ENCODE measurements at places on chromosomes 2 and 18.

DNA sequence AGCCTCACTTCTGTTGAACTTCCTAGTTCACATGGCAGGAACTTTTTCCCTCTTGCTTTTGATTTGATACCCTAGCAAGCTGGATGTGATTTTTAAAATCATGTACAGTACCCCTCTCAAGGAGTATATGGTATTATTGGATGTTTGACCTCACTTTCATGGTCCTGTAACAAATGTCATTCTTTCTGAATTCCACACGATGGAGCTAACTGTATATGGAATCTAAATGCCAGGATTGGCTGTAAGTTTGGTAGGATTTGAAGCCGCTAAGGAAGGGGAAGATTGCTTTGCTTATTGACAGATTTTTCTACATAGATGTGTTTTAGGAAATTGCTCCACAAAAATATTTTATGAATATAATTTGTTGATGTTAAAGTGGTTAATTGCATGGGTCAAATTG, 18.3 kb downstream of the MAIP1 start:
- DNase-seq: no peak

DNA sequence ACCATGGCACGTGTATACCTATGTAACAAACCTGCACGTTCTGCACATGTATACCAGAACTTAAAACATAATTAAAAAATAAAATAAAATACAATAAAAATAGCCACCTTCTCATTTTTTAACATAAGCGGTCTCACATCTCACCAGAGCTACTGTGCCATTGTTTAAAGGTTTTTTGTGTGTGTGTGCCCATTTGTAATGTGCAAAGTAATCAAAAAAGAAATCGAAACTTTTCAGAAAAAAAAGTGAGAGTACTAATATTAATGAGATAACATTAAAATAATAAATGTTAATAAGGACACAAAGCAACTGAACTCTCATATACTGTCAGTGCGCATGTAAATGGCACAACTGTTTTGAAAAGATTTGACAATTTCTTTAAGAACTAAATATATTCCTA, 60.5 kb downstream of the FANCL start:
- no peak for DNase-seq

DNA sequence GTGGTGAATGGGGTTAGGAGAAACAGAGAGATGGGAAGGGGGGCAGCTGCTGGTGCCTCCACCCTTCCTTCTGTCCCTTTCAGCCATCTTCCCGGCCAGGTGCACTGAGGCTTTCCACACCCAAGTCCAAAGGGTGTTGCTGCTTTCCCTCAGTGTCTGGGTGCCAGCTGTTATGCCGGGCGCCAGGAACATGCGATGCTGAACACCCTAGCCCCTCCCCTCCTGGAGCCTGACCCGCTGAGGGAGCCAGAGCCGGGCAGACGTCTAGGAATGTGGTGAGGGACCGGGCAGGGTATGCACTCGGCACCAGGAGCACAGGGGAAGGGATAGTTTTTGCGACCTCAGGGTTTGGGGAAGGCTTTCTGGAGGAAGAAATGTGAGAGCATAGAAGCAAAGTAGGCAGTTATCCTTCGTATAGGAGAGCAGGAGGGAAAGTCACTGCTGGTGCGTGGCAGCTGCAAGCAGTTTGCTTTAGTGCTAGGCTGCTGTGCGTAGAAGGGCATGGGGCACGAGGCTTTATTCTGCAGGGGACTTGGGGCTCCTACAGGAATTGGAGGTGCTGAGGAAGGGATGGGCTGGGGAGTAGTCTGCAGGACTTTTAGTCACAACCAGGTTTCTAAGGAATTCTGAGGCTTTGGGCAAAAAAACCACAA, 147.7 kb downstream of the TSN start:
- no peak for DNase-seq

DNA sequence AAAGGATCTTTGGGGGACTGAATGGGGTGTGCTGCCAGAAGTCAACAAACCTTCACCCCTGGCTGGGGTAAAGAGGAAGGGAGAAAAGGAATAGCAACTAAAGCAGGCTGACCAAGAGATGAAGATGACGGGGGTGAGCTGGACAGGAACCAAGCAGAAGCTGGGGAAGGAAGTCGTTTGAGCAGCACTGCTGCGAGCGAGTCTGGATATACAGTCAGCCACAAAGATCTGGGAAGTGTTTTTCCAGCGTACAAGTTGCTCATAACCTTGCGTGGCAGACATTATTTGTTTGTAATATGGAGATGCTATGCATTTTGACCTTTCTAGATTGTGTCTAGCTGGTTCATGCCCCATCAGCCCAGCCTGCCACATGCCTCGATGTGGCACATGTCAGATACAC, 71.2 kb downstream of the EIF2AK3 start:
- DNase-seq: no peak

DNA sequence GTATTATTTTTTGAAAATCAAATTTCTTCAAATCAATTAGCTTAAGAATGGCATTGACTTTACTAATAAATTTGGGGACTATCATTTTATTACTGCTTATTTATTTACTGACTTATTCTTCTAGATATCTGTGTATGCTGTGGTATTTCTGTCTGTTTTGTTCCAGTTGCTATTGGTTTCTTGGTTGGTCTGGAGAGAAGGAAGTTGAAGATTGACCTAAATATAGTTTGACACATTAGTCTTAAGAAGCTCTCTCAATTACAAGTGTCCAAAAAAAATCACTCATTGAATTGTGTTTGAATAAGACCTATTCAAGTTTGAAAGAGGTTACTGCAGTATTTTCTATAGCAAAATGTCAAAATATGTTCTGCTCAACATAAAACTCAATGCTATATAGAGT, 153.3 kb upstream of the KYNU start:
- DNase-seq: no peak

DNA sequence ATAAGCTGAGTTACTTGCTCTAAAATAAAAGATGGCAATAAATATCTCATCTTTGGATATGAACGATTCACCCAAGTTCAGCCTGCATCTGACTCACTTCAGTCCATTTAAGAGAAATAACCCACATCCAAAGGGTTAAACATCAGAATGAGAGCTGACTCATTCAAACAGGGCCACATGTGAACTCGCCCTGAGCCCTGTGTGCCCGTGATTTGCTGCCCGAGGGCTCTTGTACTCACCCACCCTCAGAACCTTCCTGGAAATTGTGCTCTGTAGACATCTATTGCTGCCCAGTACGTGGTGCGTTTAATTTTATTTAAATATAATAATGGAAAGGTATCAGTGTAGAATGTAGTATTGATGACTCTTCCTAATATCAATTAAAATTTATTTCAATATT, 66.9 kb upstream of the RBM44 start:
- DNase-seq: no peak

DNA sequence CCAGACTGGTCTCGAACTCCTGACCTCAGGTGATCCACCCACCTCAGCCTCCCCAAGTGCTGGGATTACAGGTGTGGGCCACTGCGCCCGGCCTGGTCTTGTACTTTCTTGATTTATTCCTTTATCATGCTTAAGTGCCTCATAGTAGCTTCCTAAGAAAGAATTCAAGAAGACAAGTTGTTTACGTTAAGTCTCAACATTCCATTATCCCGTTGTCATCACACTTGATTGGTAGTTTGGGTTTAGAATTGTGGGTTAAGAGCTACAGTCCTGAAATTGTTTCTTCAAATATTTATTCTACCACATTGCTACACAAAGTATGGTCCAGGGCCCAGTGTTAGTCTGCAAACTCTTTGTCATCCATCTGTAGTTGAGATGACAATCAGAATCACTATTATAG, 194.0 kb downstream of the VWC2L start:
- no peak for DNase-seq

GRCh38 chr18:43665105-43665788, 388.0 kb upstream of the SYT4 start:
- no peak for DNase-seq

DNA sequence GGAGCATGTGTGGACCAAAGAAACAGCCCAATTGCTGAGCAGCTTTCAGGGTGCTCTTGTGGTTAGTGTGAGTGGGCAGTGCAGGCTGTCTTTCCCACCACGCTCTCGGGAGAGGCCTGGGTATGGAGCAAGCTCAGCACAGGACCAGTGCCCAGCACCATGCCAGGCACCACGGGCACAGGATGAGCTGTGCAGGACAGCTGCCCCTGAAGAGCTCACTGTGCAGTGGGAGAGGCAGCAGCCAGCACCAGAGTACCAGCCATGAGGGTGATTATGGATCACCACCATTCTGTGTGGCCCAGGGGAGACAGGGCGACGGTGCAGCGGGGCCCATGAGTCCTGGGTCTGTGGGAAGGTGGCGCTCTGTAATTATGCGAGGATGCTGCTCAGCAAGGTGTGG, 29.7 kb upstream of the FAHD2A start:
- no peak for DNase-seq

DNA sequence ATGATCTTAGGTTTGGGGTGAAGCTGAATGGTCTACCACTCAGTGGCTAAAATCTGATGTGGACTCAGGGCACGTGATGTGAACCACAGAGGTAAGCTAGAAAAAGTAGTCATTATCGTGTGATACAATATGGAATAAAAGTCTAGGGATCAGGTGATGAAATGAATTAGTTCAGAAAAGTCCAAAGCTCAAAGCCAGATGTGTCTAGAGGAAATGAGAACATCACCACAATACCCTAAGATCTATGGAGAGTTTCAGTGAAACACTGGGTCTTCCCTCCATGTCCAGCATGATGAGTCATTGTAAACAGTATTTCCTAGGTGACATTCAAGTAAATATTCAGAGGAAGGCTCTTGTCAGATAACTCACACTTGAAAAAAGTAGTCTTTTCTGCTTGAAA, 1257.4 kb upstream of the ZEB2 start:
- DNase-seq: no peak

GRCh38 chr2:168369031-168369430, 87.0 kb upstream of the CERS6 start:
- DNase-seq: no peak

- no peak for DNase-seq
These were observed 1.6 kb upstream of the ELOA2 start for GRCh38 chr18:47036927-47037578.

- no peak for DNase-seq
These were observed 25.3 kb downstream of the MYO1B start for GRCh38 chr2:191270306-191271161.

- DNase-seq: no peak
These were observed 51.0 kb upstream of the B3GNT2 start for GRCh38 chr2:62144689-62145477.

- no peak for DNase-seq
These were observed 135.4 kb upstream of the ITGB6 start for GRCh38 chr2:160335441-160335840.

- no peak for DNase-seq
These were observed at the start of gene KCNS3 for GRCh38 chr2:17878281-17879136. KCNS3 (plus strand) TSS chr2:17878667; CDS start chr2:17931009, 52,342 bp downstream.

GRCh38 chr2:186693446-186693832, 421 bp upstream of the FAM171B start:
- DNase-seq: no peak

- no peak for DNase-seq
These were observed 81.0 kb downstream of the APLF start for GRCh38 chr2:68548396-68548795.

DNA sequence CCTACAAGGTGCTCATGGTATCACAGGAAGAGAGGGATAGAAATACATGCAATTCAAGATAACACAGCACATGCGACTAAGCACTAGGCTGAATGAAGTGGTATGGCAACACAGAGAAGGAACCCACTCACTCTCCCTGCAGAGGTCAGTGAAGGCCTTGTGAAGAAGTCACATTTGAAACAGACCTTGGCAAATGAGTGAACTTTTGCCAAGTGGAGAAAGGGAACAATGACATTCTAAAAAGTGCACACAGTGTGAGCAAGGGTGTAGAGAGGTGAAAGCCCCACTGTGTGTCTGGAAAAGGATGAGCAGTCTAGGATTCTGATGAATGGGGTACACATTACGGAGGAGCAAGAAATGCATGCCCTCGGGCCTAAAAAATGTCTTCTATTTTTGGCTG, 23.3 kb downstream of the KLF7 start:
- no peak for DNase-seq

DNA sequence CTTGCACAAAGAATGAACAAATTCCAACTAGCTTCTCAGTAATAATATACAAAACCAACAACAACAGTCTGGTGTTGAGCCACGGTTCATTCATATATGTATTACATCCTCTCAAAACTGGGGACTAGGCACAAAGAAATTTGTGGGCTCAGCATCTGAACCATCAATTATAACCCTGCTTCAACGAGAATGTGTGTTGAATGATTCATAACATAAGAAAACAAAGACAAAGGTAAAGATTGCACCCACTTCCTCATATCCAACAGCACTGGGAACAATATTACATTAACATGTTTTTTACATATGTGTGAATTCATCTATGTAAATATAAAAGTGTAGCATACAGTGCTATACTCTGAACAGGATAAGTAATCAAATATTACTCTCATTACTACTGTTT, 144.8 kb downstream of the CDH2 start:
- no peak for DNase-seq

- DNase-seq: no peak
These were observed 11.8 kb downstream of the SERPINB8 start for GRCh38 chr18:63981719-63982118.
